ENCODE measurements at places on chromosomes 6 and 20. TPM values are rescaled to one million over a fixed set of nuclear protein-coding genes. Genes with fewer than 3 reads are reported as not detected.

The SULF2 gene
- 65.2 TPM for total RNA-seq

- H3K4me3 ChIP-seq: no peak overlapping the region
- H3K27me3 ChIP-seq: no peaks in the 10 kb centered on the region
- H3K36me3 ChIP-seq: peaks cover 2% of the 10 kb centered on the region
- H3K4me1 ChIP-seq: peaks cover 59% of the 10 kb centered on the region
These were observed 37.0 kb downstream of the FOXO3 start for GRCh38 chr6:108597572-108598304.

GRCh38 chr20:9515214-9515585, 810 bp downstream of the LAMP5 start:
- H3K36me3 ChIP-seq: no peaks in the 10 kb centered on the region
- no peak for DNase-seq
- peak overlapping the region; percentile 60 for H3K4me3 ChIP-seq
- H3K27me3 ChIP-seq: peaks cover 99% of the 10 kb centered on the region
- peaks cover 24% of the 10 kb centered on the region for H3K4me1 ChIP-seq

DNA sequence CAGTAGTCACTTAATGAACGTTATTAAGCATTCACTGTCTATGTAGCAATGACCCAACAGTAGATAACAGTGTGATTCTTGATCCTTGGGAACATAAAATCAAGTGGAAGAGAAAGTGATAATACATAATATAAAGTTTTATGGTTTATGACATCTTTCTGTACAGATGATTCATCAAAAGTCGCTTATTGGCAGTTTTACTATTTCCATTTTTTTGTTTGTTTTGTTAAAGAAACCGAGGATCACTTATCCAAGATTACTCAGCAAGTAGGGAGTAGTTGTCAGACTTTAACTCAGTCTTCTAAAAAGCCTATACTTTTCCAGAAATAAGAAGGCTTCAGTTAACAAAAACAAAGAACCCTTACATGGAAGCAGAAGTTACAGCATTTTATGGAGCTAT, 260.8 kb downstream of the ZFAND3 start:
- no peak for DNase-seq
- H3K36me3 ChIP-seq: peaks cover 11% of the 10 kb centered on the region
- no peaks in the 10 kb centered on the region for H3K27me3 ChIP-seq
- H3K4me3 ChIP-seq: no peak overlapping the region
- H3K4me1 ChIP-seq: peaks cover 47% of the 10 kb centered on the region

The FRK gene
- total RNA-seq: 5.1 TPM

DNA sequence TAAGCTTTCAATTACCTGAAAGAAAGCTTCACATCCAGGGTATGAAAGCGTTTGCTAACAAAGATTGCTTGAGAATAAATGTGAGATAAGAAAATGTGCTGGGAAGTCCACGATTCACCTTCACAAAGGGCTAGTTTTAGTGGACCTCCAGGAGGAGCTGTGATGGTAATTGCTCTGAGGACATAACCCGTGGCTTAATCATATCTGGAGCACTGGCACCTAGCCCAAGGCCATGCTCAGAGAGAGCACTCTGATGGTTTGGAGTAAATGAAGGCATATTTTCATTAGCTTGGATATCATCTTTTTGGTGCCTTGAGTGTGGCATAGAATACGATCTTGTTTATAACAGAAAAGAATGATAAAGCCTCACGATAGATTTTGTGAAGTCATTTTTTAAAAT, 46.9 kb upstream of the BACH2 start:
- no peaks in the 10 kb centered on the region for H3K36me3 ChIP-seq
- no peaks in the 10 kb centered on the region for H3K4me1 ChIP-seq
- no peak for DNase-seq
- H3K4me3 ChIP-seq: no peak overlapping the region

GRCh38 chr6:161917645-161918044, 643.8 kb upstream of the AGPAT4 start:
- peaks cover 6% of the 10 kb centered on the region for H3K4me1 ChIP-seq
- H3K36me3 ChIP-seq: no peaks in the 10 kb centered on the region

GRCh38 chr6:110474500-110474899, 1.9 kb downstream of the SLC22A16 start:
- H3K36me3 ChIP-seq: no peaks in the 10 kb centered on the region
- peaks cover 13% of the 10 kb centered on the region for H3K27me3 ChIP-seq
- no peaks in the 10 kb centered on the region for H3K4me1 ChIP-seq
- H3K4me3 ChIP-seq: no peak overlapping the region

DNA sequence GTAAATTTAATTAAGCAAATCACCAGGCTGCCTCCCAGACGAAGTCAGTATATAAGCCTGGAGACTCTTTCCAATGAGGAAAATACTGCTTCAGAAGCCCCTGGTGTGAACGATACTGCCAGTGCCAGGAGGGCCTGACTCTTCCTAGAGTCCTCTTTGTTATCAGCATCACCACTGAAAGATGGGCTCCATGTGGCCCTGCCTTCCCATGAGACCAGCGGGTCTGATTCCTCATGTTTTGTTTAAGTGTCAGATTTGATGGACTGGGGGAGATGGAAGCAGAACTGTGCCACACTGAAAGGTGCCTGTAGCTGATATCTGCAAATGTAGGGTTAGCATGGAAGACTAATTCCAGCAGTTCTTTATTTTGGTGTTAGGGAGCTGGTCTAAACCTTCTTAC, 7.9 kb downstream of the NQO2 start:
- no peaks in the 10 kb centered on the region for H3K4me1 ChIP-seq
- H3K36me3 ChIP-seq: peaks cover 70% of the 10 kb centered on the region
- no peak overlapping the region for H3K4me3 ChIP-seq
- no peak overlapping the region for H3K27ac ChIP-seq

- no peak for DNase-seq
- H3K36me3 ChIP-seq: no peaks in the 10 kb centered on the region
These were observed 37.0 kb downstream of the RIOK1 start for GRCh38 chr6:7426447-7427169.

The HDGFL1 gene
- total RNA-seq: 0.11 TPM

- H3K27ac ChIP-seq: no peak overlapping the region
- H3K4me3 ChIP-seq: no peak overlapping the region
- H3K36me3 ChIP-seq: no peaks in the 10 kb centered on the region
These were observed 75.0 kb downstream of the ELOVL4 start for GRCh38 chr6:79872303-79872702.

DNA sequence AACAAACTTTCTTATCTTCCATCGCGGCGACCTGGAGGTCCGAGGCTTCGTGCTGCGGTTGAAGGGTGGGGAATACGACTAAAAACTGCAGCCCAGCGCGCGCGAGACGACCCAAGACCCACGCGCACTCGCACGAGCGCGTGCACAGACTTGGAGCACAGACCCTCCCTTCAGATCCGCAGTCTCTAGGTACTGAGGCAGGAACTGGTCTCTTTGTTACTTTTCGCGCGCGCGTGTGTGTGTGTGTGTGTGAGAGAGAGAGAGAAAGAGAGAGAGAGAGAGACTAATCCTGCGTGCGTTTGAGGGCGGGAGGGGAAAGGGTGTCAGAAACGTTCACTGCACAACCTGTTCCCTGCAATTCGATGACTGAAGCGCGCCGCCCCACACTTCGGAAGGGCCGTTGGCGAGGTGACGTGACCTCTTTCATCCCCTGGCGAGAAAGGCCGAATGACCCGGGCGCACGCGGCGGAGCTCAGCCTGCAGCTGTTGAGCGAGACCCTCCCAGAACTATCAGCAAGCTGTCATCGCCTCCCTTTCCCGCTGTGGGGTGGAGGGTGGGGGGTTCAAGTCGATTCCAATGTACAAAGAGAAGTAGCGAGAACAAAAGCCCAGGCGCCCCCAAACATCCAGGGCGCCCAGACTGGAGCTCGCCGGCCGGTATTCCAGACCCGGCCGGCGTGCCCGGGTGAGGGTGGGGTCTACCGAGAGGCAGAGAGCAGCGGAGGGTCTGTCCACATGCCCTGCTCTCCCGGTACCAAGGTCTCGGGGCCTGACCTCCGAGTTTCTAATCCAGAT, 1.5 kb upstream of the TUBB2B start:
- peaks cover 53% of the 10 kb centered on the region for H3K4me1 ChIP-seq
- peak; percentile 55 for DNase-seq
- H3K27me3 ChIP-seq: peaks cover 61% of the 10 kb centered on the region

DNA sequence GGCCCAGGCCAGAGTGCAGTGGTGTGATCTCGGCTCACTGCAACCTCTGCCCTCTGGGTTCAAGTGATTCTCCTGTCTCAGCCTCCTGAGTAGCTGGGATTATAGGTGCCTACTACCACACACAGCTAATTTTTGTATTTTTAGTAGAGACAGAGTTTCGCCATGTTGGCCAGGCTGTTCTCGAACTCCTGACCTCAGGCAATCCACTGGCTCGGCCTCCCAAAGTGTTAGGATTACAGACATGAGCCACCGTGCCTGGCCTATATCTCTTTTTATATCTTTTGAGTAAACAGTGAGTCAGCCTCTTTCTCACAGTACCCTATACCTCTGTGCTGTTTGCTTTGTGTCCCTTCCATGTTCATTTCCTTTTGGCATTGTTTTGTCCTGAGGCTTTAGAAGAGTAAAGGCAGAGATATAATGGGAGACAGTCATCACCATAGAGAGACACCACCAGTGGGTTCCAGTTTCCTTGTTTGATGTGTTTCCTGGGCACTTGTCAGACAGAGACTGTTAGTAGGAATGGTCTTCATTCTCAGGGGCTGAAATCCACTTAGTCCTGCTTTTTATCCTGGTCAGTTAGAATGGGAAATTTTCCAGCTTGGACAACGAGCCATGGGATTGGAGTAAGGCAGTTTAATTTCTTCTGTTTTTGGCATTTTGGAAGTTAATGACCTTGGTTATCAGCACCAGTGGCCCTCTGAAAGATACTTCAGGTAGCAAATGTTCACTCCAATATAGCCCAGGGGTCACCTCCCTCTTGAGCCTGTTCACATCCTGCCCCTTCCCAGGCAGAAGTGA, 32.2 kb upstream of the ASXL1 start:
- H3K36me3 ChIP-seq: peaks cover 12% of the 10 kb centered on the region
- H3K27ac ChIP-seq: peak overlapping the region; percentile 45
- no peaks in the 10 kb centered on the region for H3K27me3 ChIP-seq
- H3K4me3 ChIP-seq: no peak overlapping the region

- H3K4me3 ChIP-seq: no peak overlapping the region
- H3K27ac ChIP-seq: no peak overlapping the region
- H3K27me3 ChIP-seq: no peaks in the 10 kb centered on the region
- DNase-seq: no peak
- H3K36me3 ChIP-seq: no peaks in the 10 kb centered on the region
These were observed 317.6 kb downstream of the CLIC5 start for GRCh38 chr6:45698046-45698445.

DNA sequence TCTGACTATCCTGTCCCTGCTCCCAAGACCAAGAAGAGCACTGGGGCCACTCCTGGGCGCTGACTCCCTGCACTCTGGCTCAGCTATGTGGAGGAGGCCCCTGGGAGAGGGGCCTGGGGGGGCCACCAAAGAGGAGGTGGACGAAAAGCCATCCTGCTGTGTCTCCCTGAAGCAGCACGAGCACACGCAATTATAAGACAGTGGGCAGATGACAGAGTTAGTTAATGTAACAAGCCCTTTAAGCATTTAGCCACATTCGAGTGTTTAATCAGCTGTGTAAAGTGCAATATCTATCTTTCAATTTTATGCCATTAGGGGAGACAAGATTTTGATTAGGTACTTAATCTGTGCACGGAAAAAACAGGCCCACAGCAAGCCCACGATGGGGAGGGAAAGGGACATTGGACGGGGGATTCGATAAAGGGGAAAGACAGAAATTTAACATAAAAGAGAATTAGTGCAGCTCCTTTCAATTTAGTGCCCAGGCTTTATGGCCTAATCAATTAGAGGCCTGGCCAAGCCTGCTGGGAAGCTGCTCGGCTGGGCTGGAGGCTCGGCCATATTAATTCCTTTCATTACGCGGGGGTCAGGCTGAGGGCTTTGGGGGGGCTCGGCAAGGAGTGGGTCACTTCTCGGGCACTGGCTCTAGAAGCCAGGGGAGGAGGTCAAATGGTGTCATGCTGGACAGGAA, 286.2 kb downstream of the DHX35 start:
- no peaks in the 10 kb centered on the region for H3K36me3 ChIP-seq
- no peak for DNase-seq
- no peak overlapping the region for H3K27ac ChIP-seq
- no peak overlapping the region for H3K4me3 ChIP-seq
- H3K4me1 ChIP-seq: no peaks in the 10 kb centered on the region
- peaks cover 17% of the 10 kb centered on the region for H3K27me3 ChIP-seq

- no peaks in the 10 kb centered on the region for H3K36me3 ChIP-seq
- no peak overlapping the region for H3K27ac ChIP-seq
- H3K27me3 ChIP-seq: peaks cover 8% of the 10 kb centered on the region
- peaks cover 1% of the 10 kb centered on the region for H3K4me1 ChIP-seq
These were observed 491.4 kb upstream of the RNF217 start for GRCh38 chr6:124470803-124471202.

GRCh38 chr6:44571510-44571909, 184.0 kb downstream of the CDC5L start:
- peaks cover 12% of the 10 kb centered on the region for H3K27me3 ChIP-seq
- H3K4me1 ChIP-seq: no peaks in the 10 kb centered on the region
- no peak overlapping the region for H3K4me3 ChIP-seq
- H3K36me3 ChIP-seq: no peaks in the 10 kb centered on the region
- no peak for DNase-seq
- no peak overlapping the region for H3K27ac ChIP-seq

The UBE3D gene
- 10.8 TPM for total RNA-seq

The MEI4 gene
- 1.5 TPM for total RNA-seq

DNA sequence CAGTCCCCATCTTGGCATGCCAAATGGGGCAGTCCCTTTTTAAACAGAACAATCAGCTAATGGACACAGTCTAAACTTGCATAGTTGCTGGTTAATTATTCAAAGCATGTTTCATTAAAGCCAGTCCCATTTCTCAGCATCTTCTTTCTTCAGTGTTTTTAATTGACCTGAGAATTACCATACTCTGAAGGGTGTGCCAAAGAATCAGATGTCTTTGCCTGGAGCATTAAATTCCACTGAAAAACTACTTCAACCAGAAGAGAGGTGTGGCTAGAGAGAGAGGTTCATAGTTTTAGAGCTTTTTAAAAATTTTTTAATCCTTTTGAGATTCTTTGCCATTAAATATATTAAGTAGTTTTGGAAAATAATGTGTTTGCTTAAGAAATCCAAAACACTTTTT, 37.9 kb downstream of the SLC24A3 start:
- H3K4me3 ChIP-seq: no peak overlapping the region
- H3K27ac ChIP-seq: no peak overlapping the region
- H3K36me3 ChIP-seq: no peaks in the 10 kb centered on the region
- no peak for DNase-seq
- H3K4me1 ChIP-seq: peaks cover 12% of the 10 kb centered on the region

The SLC24A3 gene
- 3.3 TPM for total RNA-seq

DNA sequence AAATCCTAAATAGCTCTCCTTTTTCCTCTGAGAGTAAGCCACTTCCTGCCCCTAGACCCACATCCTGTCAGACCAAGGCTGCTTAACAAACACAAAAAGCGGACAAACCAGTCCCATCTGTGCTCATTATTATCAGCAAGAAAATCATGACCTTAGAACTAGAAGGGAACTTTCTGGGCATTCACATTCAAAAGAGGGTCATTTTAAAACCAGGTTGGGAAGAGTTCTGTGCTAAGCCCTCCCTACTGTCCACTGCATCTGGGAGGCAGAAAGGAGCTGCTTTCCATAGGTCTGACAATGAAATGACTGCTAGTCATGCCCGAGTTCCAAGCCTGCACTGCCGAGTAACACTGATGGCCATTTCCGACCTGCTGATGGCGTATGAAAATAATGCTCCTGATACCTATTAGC, 15.4 kb downstream of the EZR start:
- peaks cover 73% of the 10 kb centered on the region for H3K4me1 ChIP-seq
- peak overlapping the region; percentile 91 for H3K27ac ChIP-seq
- peak overlapping the region; percentile 41 for H3K4me3 ChIP-seq
- DNase-seq: no peak
- H3K36me3 ChIP-seq: peaks cover 12% of the 10 kb centered on the region

The BPIFB2 gene
- total RNA-seq: not detected

- H3K27ac ChIP-seq: no peak overlapping the region
- DNase-seq: no peak
- no peak overlapping the region for H3K4me3 ChIP-seq
- H3K27me3 ChIP-seq: no peaks in the 10 kb centered on the region
These were observed 79.7 kb downstream of the SYNJ2 start for GRCh38 chr6:158061361-158061708.

Measured in mesothelial cell of epicardium (in vitro differentiated cells).